ENCODE measurements at places on chromosomes 3 and 15.
A peak's percentile ranks its signal among the peaks of the same experiment; 100 is the strongest.

DNA sequence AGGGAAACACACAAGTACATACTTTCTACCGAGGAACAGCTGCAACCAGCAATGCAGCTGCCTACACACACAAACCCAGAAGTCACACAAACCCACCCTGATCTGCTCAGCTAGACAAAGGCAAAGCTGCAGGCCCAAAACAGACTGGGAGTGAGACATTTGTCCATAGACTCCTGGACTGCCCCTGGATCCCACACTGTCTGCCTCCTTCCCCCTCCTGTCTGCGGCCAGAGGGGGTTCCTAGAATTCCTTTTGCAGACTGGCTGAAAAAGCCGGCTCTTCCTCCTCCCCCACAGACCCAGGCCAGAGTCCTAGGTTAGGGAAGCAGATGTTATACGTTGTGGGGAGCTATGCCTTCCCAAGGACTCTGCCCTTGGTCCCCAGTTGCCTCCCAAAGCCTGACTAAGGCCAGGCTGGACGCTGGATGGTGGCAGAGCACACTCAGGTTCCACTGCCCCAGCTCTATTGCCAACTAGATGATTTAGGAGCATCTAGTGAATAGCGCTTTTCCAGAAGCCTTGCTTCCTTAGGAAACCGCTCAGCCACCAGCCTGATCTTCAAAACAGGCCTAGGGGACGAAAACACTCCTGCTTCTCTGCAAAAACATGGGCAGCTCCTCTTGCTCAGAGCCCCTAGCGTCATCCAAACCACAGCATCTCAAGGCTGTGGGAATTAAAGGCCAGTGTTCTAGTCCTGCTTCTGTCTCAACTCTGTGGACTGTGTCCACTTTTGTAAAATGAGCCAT, 37.4 kb upstream of the CILP start:
- DNase-seq = no peak

GRCh38 chr3:106403371-106404145, 534.7 kb upstream of the CBLB start:
- DNase-seq = no peak

- DNase-seq = no peak
Observed at GRCh38 chr15:42461261-42461660, 29.7 kb downstream of the ZNF106 start.

GRCh38 chr3:51637941-51638471, 33.0 kb upstream of the TEX264 start:
- DNase-seq = peak; percentile 43

DNA sequence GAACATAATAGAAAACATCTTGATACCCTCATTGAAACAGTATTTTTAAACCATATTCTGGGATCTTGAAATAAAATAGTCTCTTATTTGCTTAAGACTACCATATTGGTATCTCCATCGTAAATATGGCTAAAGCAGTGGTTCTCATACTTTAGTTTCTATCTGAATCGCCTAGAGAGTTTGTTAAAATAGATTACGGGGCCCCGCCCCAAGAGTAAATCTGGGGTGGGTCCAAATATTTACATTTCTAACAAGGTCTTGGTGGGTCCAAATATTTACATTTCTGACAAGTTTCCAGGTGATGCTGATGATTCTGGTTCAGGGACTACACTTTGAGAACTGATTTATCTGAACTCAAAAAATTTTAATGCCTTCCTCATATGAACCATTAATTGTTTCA, 45.3 kb downstream of the TSC22D2 start:
- no peak for DNase-seq

- DNase-seq = no peak
Observed at GRCh38 chr3:136381051-136381450, 130.9 kb downstream of the PCCB start.

GRCh38 chr3:167743799-167744198, 8.3 kb downstream of the SERPINI1 start:
- no peak for DNase-seq

GRCh38 chr15:49622561-49622960, 1.7 kb downstream of the DTWD1 start:
- peak; percentile 52 for DNase-seq

GRCh38 chr3:14413381-14414071, 11.1 kb downstream of the SLC6A6 start:
- DNase-seq = peak; percentile 61

DNA sequence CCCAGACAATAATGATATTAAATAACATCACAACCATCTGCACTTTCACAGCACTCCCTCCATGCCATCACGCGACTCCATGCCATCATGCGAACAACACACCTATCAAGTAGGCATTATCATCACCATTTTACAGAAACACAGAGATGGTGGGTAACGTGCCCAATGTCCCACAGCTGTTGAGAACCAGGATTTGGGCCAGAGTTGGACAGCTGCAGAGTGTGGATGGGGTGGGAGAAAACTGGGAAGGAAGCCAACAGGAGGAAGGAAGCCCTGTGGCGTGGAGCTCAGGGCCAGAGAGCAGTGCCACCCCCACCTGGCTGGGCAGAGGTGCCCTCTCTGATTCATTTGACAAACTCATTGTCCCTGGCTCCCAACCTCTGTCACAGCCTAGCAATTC, 29.0 kb downstream of the RBPMS2 start:
- DNase-seq = no peak

DNA sequence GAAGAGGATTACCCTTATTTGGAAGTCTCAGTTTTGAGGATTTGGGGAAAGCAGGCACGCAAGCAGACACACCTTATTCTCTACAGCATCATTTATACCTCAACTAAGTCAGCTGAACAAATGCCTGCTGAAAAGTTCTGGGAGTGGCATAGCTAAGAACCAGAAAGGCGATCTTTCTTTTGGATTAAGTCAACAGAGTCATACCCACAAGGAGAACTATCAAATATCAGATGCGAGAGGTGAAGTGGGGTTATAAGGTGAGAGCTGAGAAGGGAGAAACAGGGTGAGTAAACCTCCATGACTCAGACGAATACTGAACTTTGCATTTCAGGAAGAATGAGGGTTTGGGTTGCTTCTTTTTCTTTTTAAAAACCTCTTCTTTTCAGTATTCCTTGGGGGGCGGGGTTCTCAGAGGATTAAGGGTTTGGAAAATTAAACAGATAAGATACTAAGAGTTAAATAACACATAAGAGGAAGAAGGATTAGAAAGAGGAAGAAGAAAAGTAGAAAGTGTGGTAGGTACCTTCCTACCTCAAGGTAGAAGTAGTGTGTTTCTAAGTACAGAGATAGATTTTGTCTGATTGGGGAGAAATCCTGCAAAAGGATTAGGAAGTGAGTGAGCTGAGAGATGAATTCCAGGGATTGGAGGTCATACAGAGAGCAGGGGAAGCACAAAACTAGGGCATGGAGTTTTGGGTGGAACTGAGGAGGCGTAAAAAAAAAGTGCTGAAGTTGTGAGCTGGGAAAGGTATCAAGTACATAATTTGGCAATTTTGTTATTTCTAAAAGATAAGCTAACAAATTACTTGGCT, 41.3 kb upstream of the ICE2 start:
- DNase-seq = no peak

DNA sequence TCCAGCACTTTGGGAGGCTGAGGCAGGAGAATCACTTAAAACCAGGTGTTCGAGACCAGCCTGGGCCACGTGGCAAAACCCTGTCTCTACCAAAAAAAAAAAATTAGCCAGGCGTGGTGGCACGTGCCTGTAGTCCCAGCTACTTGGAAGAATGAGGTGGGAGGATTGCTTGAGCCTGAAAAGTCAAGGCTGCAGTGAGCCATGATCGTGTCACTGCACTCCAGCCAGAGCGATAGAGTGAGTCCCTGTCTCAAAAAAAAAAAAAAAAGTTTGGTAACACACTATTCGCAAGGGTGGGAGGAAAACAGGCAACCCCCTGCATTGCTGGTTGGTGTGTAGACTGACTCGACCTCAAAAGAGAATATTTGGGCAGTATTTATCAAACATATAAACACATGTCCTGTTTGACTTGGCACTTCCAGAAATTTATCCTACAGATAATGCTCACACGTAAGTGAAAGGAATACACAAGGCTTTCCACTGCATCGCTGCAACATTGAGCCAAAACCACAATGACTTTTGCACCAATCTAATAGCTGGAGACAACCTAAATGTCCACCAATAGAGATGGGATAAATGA, 3.1 kb upstream of the ANPEP start:
- no peak for DNase-seq

DNA sequence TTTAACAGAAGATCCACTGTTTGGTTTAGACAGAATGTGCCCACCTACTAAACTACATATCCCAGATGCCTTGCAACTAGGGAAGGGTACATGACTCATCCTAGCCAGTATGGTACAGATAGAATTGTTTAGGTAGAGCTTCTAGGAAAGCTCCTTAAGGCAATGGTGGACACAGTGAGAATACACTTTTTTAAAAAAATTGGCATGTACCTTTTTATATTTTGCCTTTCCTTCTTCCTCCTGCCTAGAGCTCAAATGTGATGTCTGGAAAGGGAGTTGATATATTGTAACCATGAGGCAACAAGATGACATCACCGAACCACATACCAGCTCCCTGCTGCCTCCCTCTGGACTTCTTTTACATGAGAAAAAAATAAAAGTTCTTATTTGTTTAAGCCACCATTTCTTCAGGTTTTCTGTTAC, 14.4 kb upstream of the C3orf80 start:
- peak; percentile 44 for DNase-seq

DNA sequence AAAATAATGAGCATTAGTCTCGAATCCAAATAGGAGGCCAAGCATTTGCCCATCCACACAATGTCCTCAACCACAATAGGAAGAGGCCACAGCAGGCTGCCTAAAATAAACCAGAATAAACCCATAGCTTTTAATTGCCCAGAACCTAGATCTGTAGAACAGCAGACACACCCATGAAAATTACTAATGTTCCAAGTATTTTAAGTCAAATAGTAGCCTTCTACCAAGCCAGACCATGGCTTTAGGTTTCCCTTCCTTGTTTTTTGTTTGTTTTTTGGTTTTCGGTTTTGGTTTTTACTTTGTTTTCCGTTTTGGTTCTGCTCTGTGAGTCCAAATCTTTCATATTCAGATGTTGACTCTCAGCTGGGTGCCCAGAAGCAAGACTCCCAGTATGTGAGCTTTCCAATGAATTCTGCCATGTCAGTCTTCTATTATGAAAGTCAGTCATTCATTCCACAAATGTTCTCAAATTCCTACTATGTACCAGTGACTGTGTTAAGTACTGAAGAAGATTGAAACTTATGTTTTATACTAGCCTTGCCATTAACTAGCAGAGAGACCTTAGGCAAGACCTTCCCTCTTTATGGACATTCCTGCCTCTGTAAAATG, 57.8 kb upstream of the BOC start:
- DNase-seq = peak; percentile 16

- DNase-seq = no peak
Observed at GRCh38 chr3:147415874-147416273, 6.7 kb downstream of the ZIC1 start.

- DNase-seq = peak; percentile 11
Observed at GRCh38 chr15:68674975-68675374, 96.2 kb downstream of the CORO2B start.

DNA sequence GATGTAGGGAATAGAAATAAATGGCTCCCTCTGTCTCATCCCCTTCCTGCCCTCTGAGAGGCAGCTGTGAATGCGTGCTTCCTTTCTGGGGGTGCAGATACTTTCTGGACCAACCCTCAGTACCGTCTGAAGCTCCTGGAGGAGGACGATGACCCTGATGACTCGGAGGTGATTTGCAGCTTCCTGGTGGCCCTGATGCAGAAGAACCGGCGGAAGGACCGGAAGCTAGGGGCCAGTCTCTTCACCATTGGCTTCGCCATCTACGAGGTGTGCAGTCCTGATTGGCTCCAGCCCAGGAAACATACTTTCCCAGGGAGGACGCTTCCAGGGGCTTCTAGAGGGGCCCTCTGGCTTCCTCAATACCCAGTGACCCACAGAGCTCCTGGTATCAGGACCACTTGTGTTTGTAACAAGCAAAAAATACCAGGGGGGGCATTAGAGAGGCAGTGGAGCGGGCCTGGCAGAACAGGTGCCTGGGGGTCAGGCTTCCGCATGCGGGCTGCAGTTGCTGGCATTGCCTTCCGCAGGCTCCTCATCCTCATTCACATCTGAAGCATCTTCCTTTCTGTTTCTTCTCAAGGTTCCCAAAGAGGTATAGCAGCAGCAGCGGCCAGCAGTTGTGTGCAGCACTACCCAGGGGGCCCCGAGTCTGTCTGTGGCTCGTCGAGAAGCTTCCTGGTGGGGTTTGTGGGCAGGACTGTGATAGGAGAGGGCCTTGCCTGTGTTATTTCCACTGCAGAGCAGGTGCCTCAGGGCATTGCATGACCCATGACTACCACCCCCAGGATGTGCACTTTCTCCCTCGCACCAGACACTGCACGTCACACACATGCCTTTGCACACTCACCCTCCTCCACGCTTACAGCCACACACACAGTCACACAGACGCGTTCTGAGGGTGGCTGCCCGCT, 42.5 kb downstream of the CAPN3 start:
- DNase-seq = no peak

DNA sequence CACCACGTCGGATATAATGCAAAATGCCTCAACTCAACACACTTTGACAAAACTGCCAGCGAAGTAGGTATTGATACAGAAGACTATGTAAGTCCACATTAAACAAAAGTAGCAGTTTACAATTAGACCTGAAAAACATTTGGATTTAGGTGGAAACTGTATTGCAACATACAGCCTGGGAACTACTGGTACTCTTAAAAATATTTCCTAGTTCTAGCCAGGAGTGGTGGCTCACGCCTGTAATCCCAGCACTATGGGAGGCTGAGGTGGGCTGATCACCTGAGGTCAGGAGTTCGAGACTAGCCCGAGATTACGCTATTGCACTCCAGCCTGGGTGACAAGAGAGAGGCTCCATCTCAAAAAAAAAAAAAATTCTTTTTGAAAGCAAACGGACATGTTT, 246.2 kb downstream of the ZBTB20 start:
- DNase-seq = peak; percentile 43

DNA sequence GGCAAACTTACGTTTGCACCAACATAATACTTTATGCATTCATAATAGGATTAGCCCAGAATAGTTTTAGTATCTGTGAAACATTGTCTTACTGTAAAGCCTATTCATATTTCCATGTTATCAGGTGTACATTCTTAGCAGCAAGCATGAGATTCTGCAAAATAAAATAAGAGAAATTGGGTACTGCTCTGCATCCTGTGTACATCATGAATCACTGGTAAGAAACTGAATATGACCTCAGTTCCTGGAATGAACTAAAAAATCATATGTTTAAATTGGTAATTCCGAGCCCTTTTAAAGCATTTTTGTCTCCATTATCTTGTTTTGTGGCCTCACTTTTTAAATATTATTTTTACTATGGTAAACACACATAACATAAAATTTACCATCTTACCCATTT, 605.1 kb downstream of the ROBO1 start:
- no peak for DNase-seq

- DNase-seq = peak; percentile 73
Observed at GRCh38 chr3:129627350-129628168, 21.1 kb upstream of the PLXND1 start.

DNA sequence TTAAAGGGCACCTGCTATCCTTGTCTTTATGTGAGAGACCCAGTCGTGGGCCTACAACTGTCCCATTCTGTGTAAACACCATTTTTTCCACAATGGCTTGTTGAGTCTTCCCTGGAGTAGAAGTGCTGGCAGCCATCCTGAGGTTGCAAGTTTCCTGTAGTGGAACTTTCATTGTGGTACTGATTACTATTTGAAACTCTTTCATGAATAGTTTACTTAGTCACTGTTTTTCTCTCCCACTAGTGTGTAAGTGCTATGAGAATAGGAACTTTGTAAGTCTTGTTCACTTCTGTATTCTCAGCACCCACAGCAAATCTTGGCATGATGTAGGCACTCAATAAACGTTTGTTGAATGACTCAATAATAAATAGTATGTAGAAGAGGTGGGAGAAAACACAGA, 48.6 kb downstream of the RARB start:
- no peak for DNase-seq
